ENCODE measurements at places on chromosomes 16 and 17.

GRCh38 chr17:28421787-28422305, 15.8 kb upstream of the SLC46A1 start:
- DNase-seq, result no peak

- DNase-seq, result no peak
Measured at GRCh38 chr17:43416998-43417890, 18.5 kb downstream of the ARL4D start.

GRCh38 chr16:57996406-57997175, 3.9 kb downstream of the ZNF319 start:
- no peak for DNase-seq

DNA sequence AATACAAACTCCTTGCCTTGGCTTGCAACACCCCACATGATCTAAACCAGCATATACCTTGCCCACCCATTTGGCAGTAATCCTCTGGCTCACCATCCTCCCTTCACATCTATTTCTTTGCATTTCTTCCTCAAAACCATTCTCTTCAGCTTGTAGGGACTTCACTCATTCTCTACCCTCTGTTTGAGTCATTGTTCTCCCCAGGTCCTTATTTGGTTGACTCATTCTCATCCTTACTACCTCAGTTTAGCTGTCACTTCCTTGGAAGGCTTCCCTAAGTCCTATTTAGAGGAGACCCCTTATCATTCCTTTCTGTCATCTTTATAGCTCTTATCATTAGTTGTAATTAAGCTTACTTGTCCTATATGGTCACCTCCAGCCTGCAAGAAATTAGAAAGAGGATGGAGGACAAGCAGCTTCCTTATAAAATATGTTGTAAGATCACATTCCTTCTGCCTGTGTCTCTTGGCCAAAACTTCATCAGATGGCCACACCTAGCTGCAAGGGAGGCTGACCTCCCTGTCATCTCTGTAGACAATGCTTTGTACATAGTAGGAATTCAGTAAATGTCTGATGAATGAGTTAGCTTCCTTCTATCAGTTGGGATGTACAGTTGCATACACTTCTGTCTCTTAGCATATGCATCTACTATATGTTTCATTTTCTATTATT, 1.7 kb downstream of the TTC19 start:
- DNase-seq, result no peak

DNA sequence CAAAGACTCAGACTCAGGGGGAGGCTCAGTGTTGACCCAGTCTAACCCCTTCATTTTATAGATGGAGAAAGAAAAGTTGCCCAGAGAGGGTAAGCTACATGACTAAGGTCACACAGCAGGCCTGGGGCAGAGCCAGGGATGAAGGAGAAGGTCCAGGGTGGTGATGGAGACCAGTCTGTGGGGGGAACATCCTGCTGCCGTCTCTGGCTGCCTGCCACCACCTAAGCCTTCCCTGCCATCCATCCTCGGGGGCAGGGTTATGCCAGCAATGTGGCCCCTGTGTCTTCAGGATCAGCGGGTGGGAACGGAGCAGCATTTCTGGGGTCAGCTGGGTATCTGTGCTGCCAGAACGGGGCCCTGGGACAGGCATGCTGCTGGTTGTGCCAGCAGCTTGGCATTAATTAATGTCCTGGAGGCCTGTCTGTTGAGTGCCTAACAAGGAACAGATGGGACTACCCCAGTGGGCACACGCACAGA, 5.5 kb downstream of the DOK4 start:
- DNase-seq, result no peak

DNA sequence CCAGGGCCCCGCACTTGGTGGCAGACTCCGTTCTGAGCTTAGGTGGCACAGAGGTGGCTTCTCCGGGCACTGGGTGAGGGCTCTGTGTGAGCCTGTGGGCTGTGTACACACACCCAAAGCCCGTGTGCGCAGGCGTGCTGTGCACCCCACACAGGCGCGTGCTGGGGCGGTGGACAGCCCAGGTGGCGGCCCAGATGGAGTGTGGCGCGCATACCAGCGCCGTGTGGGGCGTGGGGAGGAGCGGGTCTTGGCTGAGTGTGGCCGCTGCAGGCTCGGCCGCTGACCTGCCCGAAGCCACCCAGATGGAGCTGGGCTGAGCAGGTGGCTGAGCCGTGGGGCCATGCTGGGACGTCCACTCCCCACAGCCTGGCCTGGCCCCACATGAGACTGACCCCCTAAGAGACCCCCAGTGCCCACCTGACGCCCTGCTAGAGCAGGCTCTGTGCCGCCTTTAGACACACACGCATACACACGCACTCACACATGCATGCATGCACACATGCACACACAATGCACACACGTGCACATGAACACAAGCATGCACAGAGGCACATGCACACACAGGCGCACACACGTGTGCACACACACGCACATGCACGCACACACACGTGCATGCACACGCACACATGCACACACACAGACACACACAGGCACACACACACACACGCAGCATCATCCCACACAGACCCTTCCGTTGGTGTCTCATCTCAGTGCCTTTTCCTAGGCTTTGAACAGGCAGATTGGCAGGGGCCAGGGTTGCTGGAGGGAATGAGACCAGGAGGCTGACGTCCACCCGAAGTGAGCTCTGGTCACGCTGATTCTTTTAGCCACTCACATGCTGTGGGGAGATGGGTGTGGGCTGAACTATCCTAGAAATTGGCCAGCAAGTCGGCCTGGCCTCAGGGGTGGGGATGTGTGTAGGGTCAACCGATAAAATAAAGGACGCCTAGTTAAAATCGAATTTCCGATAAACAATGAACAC, 2.1 kb downstream of the PRR35 start:
- DNase-seq, result no peak

DNA sequence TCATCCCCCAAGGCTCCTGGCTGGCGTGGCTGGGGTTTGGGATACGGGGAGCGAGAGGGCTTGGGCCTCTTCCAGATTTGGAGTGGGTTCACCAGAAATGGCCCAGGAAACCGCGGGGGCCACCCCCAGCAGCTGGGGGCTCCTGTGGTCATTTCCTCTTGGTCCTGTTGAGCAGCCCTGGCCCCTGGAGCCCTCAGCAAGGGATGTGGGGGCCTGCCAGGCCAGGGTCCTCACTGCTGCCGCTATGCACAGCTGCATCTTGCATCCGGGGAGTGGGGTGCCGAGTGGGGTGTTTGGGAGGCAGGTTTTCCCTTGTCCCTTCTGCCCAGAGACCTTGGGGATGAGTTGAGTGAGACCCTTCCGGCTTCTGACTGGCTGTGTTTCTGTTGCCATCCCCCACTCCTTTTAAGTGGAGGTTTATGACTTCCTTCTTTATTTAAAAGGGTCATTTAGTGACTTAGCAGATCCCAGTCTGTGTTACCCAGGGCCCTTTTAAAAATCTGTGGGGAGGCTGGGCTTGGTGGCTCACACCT, 319.8 kb downstream of the SEC14L1 start:
- DNase-seq, result no peak

DNA sequence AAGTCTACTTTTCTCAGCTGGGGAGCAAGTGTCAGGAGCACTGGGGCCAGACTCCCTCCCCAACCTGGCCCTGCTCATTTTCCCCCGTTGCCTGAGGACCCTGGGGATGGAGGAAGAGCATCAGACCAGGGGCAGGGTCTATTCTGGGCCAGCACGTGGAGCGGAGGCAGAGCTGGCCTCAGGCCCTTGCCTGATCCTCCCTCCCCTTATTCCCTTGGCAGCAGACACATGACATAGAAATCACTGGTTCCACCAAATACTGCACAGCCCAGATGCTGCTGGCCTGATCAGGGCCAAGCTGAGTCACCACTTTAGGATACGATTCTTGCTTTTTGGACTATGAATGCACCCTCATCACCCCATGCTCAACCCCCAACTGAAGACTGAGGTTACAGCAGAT, 15.8 kb upstream of the AGRP start:
- DNase-seq, result no peak

DNA sequence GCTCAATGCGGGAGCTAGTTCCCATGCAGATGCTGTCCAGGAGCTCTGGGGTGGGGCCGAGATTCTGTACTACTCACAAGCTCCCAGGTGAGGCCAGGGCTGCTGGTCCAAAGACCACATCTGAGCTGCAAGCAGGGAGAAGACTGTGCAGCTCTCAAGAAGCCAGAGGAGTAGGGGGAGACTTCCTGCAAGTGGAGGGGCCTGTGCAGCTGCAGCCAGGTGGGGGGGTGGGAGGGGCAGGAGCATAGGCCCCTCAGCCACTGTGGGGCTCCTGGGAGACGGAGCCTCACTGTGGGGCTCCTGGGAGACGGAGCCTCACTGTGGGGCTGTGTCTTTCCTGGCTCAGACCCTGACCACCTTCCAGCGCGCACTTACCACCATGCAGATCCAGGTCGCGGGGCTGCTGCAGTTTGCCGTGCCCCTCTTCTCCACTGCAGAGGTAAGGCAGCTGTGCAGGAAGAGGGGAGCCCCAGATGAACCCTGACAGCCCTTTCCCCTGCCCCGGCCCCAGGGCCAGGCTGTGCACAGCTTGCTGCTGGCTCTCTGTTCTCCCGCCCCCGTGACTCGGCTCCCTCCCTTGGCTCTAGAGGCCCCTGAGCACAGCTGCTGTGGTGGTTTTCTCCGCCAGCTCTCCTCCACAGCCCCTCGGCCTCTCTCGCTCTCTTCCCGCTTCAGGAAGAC, 24.3 kb upstream of the DNAI2 start:
- DNase-seq, result no peak

- no peak for DNase-seq
Measured at GRCh38 chr16:67653789-67654402, 6.2 kb downstream of the ACD start.

- no peak for DNase-seq
Measured at GRCh38 chr17:52744179-52744578, 585.7 kb upstream of the CA10 start.

GRCh38 chr17:62876063-62876462, 67.9 kb upstream of the MARCHF10 start:
- no peak for DNase-seq

- DNase-seq, result no peak
Measured at GRCh38 chr16:63447121-63447520, 1410.9 kb upstream of the CDH8 start.

- DNase-seq, result no peak
Measured at GRCh38 chr17:48219617-48220016, 112.1 kb downstream of the SNX11 start.

GRCh38 chr16:79303959-79304387, 296.6 kb downstream of the MAF start:
- DNase-seq, result no peak

GRCh38 chr16:50555269-50555875, 7.2 kb downstream of the NKD1 start:
- DNase-seq, result no peak

- no peak for DNase-seq
Measured at GRCh38 chr17:67411397-67411796, 34.3 kb downstream of the PITPNC1 start.
